ENCODE measurements at places on chromosomes 16 and 17. TPM values are rescaled to one million over a fixed set of nuclear protein-coding genes. Genes with fewer than 3 reads are reported as not detected.

ABCC12 gene
- total RNA-seq = 0.12 TPM

GRCh38 chr17:47987240-47987835 is 16.4 kb downstream of the CDK5RAP3 start:
- peak; percentile 91 for DNase-seq

DNA sequence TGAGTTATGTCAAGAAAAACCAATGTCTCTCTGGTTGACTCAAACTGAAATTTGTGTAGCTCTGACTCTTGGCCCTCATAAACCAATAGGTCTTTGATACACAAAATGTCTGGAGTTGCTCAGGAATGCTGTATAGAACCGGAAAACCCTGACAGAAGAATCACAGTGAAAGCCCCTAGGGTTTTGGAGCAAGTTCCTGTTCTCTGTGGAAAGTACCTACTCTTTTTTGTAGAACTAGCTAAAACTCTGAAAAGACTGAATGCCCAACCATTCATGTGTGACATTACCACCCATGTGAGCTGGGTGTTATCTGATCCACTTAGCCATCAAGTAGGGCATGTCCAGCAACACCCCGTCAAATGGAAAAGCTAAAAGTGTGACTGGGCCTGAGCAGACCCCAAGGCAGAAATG is 28.8 kb downstream of the CCL4 start:
- no peak for DNase-seq

NDEL1 gene
- total RNA-seq = 26.9 TPM

DNA sequence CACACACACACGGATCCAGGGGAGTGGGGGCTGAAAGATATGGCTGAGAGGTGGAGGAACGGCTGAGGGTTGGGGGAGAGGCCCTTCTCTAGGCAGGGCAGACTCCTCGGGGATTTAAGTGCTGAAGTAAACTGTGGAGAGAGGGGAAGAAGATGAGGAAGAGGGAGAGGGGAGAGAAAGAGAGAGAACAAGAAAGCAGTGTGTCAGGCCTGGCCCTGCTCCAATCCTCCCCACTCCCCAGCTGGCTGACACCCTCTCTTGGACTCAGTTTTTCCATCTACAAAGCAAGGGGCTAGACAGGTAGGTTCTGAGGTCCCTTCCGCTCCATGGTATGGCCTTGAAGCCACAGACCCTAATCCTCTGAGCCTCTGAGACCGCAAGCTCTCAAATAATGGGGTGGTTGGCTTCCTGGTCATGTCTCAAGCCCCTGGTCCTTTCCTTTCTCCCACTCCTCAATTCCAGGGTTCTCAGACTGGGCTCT is 2.0 kb downstream of the VAMP2 start:
- no peak for DNase-seq

HBA1 gene
- total RNA-seq = not detected

DNA sequence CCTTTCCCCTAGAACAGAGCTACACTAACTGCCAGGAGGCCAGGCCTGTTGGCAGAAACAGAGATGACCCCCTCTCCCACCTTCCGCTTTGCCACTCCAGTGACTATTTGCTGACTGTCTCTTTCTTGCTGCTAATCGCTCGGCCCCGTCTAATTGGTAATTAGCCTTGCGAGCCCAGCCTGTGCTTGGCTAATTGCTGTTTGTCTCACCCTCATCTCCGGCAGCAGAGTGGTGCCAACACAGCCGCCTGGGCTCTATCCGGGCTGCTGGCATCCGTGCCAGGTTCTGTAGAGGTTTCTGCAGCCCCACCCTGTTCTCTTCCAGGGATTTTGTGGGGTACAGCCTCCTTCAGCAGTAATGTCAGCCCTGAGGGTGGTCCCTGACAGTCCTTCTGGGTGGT is 27.4 kb upstream of the PHB1 start:
- DNase-seq = no peak

GRCh38 chr16:63617047-63617989 is 1504.5 kb downstream of the CDH11 start:
- no peak for DNase-seq
